ENCODE measurements at places on chromosomes 7 and 10. TPM values are rescaled to one million over a fixed set of nuclear protein-coding genes. Genes with fewer than 3 reads are reported as not detected.
A peak's percentile ranks its signal among the peaks of the same experiment; 100 is the strongest.

DNA sequence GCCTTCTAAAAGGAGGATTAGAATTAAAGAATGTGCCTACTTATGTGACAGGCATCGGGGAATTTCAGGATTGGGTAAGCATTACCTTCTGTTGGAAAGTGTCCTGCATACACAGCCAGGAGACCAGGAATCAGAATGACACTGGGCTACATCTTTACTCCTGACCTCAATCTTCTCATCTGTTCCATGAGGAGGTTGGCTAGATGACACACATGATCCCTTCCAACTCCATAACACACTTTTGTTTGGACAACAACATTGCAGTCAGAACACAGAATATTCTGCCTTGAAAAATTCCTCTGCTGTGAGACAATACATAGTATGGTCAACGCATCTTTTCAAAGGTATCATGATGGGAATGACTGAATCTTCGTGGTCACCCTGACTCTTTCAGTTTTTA is 1281.2 kb upstream of the SORCS1 start:
- H3K36me3 ChIP-seq = no peaks in the 10 kb centered on the region
- no peaks in the 10 kb centered on the region for H3K4me1 ChIP-seq
- no peak overlapping the region for H3K4me3 ChIP-seq
- no peaks in the 10 kb centered on the region for H3K27me3 ChIP-seq
- DNase-seq = no peak

GRCh38 chr7:83005410-83005809 is 157.3 kb downstream of the PCLO start:
- no peaks in the 10 kb centered on the region for H3K36me3 ChIP-seq
- H3K4me1 ChIP-seq = no peaks in the 10 kb centered on the region
- no peak overlapping the region for H3K27ac ChIP-seq
- H3K27me3 ChIP-seq = no peaks in the 10 kb centered on the region

- peak overlapping the region; percentile 99 for H3K27ac ChIP-seq
- peak; percentile 80 for DNase-seq
- no peaks in the 10 kb centered on the region for H3K27me3 ChIP-seq
- H3K4me3 ChIP-seq = no peak overlapping the region
- H3K36me3 ChIP-seq = no peaks in the 10 kb centered on the region
- peaks cover 46% of the 10 kb centered on the region for H3K4me1 ChIP-seq
These were observed 19.1 kb downstream of the DNAJB12 start for GRCh38 chr10:72335394-72336258.

GRCh38 chr10:104334965-104335650 is 3.2 kb downstream of the ITPRIP start:
- no peak overlapping the region for H3K27ac ChIP-seq
- no peaks in the 10 kb centered on the region for H3K36me3 ChIP-seq
- no peak for DNase-seq
- peaks cover 25% of the 10 kb centered on the region for H3K4me1 ChIP-seq
- H3K4me3 ChIP-seq = no peak overlapping the region
- H3K27me3 ChIP-seq = no peaks in the 10 kb centered on the region

DNA sequence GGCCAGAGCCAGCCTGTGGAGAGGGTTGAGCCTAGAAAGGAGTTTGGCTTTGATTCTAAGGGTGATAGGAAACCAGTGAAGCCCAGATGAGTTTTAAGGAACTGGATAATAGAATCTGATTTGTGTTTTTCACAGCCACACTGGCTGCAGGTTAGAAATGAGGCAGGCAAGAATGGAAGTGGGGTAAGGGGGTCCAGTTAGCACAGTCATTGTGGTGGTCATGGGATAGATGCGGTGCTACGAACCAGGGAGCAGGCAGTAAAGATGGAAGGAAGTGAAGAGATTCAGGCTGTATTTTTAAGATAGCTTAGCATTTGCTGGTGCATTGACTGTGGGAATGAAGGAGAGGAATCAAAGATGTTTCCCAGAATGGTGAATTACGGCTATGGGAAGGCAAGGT is 322.2 kb downstream of the LRMDA start:
- H3K4me3 ChIP-seq = no peak overlapping the region
- H3K4me1 ChIP-seq = peaks cover 6% of the 10 kb centered on the region
- DNase-seq = no peak
- no peaks in the 10 kb centered on the region for H3K27me3 ChIP-seq

DNA sequence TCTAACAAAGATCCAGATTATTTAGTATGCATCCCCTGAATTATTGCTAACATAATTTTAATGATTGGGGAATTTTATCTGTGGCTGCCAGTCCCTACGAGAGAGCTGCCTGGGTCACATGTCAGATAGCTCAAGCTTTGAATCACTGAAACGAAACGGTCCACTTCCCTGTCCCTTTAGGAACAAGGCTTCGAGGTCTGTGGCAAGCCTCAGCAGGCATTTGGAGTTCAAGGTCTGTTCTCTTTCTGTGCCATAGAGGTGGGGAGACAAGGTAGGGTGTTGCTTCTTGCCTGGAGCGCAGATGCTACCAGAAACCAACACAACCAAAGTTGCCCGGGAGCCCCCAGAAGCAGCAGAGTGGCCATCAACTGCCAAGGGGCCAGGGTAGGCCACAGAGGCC is 13.9 kb upstream of the SH2D4B start:
- no peaks in the 10 kb centered on the region for H3K36me3 ChIP-seq
- H3K4me1 ChIP-seq = no peaks in the 10 kb centered on the region
- H3K27ac ChIP-seq = no peak overlapping the region
- H3K4me3 ChIP-seq = no peak overlapping the region
- H3K27me3 ChIP-seq = no peaks in the 10 kb centered on the region
- no peak for DNase-seq

Gene LLCFC1
- not detected for total RNA-seq

DNA sequence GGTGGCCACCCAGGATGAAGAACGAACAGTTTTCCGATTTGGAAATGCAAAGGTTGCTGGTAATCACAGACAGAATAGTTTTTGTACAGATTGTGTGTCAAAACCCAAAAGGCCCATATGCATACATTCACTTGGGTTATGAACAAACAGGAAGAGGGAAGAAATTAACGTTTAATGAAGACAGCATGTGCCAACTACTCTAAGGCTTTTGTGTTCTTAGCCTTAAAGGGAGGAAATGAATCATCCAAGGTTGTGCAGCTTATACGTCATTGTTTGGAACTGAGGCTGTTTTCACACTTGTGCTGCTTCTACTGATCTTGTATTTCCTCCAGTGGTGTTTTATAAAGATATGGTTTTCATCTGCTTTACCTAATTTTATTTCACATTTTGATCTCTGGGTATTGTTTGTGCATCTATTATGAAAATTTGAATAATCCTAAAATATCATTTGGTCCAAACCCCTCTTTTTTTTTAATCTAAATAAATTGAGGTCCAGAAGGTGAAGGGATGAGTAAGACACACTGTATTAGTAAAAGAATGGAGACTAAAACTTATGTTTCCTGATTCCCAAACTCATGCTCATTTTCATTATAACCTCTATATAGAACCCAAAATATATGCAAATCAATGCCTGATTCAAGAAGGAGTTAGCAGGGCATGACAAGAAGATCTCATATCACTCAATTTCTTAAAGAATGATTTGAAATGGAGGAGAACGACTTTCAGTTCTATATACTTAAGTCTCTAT is 373.1 kb downstream of the THSD7A start:
- H3K27ac ChIP-seq = no peak overlapping the region
- H3K4me1 ChIP-seq = no peaks in the 10 kb centered on the region
- no peak for DNase-seq
- no peak overlapping the region for H3K4me3 ChIP-seq
- H3K27me3 ChIP-seq = no peaks in the 10 kb centered on the region

DNA sequence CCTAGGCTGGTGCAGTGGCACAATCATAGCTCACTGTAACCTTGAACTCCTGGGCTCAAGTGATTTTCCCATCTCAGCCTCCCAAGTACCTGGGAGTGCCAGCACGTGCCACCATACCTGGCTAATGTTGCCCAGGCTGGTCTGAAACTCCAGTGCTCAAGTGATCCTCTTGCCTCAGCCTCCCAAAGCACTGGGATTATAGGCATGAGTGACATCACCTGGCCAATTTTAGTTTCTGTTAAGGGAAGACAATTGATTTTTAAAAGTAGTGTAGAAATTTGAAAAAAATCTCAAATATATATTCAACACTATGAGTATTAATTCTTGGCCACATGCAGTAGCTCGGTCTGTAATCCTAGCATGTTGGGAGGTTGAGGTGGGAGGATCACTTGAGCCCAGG is 121.9 kb upstream of the RHEB start:
- DNase-seq = no peak
- no peak overlapping the region for H3K27ac ChIP-seq
- no peak overlapping the region for H3K4me3 ChIP-seq
- peaks cover 3% of the 10 kb centered on the region for H3K4me1 ChIP-seq
- no peaks in the 10 kb centered on the region for H3K36me3 ChIP-seq

- no peak overlapping the region for H3K4me3 ChIP-seq
- no peaks in the 10 kb centered on the region for H3K4me1 ChIP-seq
- H3K27me3 ChIP-seq = no peaks in the 10 kb centered on the region
- no peaks in the 10 kb centered on the region for H3K36me3 ChIP-seq
These were observed 126.5 kb downstream of the ICA1 start for GRCh38 chr7:8135417-8135816.

Gene CALML3
- not detected for total RNA-seq

DNA sequence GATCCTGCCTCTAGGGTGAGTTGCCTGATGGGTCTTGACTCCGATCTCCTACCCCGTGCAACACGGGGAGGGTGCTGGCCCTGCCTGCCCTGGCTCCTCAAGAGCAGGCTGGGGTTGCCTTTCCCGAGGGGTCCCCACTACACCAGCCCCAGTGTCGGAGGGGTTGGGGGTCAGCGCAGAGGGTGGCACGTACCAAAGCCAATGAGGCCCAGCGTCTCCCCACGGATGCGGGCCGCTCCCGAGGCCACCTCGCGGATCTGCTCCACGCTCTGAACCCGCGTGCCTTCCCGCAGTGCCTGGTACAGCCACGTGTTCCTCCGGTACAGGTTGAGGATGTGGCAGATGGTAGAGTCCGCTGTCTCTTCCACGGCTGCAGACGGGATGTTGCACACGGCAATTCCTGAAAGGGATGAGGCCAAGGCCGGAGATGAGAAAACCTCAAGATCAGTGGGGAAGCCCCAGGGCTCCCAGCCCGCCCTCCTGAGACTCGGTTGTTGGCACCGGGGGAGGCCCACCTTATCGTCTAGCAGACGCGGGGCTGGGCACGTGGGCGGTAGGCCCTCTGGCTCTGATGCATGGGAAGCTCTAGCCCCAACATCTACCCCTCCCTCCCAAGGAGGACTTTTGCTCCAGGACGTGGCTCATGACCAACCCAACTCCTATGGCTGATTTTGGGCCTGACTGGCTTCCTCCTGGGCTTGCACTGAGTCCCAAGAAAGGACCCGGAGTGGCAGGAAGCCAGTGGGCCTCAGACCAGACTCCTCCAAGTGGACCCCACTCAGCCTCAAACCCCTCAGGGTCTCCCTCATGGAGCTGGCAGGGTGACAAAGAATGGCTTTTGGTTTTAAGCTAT is 56.1 kb downstream of the ZRANB1 start:
- H3K36me3 ChIP-seq = no peaks in the 10 kb centered on the region
- peak overlapping the region; percentile 65 for H3K27ac ChIP-seq
- H3K4me1 ChIP-seq = peaks cover 39% of the 10 kb centered on the region
- no peak for DNase-seq

GRCh38 chr7:134254311-134254710 is 62.4 kb downstream of the SLC35B4 start:
- no peaks in the 10 kb centered on the region for H3K27me3 ChIP-seq
- no peak for DNase-seq
- no peak overlapping the region for H3K4me3 ChIP-seq
- H3K36me3 ChIP-seq = no peaks in the 10 kb centered on the region
- no peak overlapping the region for H3K27ac ChIP-seq

DNA sequence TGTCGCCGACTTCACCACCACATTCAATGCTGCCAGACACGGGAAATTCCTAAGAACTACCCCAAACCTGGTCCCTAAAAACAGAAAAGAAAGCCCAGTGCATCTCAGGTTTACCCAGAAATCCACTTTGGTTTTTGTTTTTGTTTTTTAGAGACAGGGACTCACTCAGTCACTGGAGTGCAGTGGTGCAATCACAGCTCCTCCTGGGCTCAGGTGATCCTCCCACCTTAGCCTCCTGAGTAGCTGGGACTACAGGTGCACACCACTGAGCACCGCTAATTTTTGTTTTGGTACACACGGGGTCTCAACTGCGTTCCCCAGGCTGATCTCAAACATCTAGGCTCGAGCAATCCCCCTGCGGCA is 22.8 kb downstream of the MAD1L1 start:
- H3K4me1 ChIP-seq = peaks cover 2% of the 10 kb centered on the region
- no peak overlapping the region for H3K4me3 ChIP-seq
- no peak for DNase-seq
- no peaks in the 10 kb centered on the region for H3K36me3 ChIP-seq
- no peak overlapping the region for H3K27ac ChIP-seq

DNA sequence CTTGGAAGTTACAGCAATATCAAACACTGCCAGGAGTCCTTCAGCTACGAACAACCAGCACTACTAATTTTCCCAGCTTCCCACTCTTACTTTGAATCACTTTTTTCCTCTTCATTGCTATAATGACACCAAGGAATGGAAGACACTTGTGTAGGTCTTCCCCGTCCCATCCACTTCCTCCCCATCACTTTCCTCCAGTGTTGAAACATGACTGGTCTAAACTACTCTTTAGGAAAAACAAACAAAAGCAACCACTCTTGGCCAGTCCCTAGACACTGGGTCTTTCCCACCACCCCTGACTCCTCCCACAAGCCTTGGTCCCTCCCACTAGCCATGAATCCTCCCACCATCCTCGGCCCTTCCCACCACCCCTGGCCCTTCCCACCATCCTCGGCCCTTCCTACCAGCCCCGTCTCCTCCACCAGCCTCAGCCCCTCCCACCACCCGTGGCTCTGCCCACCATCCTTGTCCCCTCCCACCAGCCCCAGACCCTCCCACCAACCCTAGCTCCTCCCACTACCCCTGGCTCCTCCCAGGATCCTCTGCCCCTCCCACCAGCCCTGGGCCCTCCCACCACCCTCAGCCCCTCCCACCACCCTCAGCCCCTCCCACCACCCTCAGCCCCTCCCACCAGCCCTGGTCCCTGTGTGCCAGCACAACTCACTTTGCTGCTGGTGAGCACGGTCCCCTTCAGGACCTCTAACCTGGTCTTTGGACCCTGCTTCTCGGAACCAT is 68.5 kb downstream of the CXCL12 start:
- no peak overlapping the region for H3K4me3 ChIP-seq
- H3K4me1 ChIP-seq = peaks cover 1% of the 10 kb centered on the region
- no peaks in the 10 kb centered on the region for H3K36me3 ChIP-seq
- H3K27ac ChIP-seq = no peak overlapping the region

- H3K36me3 ChIP-seq = no peaks in the 10 kb centered on the region
- no peaks in the 10 kb centered on the region for H3K27me3 ChIP-seq
- no peak overlapping the region for H3K4me3 ChIP-seq
- no peak overlapping the region for H3K27ac ChIP-seq
- DNase-seq = no peak
These were observed 14.6 kb downstream of the GSDME start for GRCh38 chr7:24742506-24743162.

- no peak overlapping the region for H3K27ac ChIP-seq
- peaks cover 6% of the 10 kb centered on the region for H3K27me3 ChIP-seq
- no peaks in the 10 kb centered on the region for H3K36me3 ChIP-seq
- peak overlapping the region; percentile 28 for H3K4me3 ChIP-seq
- H3K4me1 ChIP-seq = peaks cover 8% of the 10 kb centered on the region
These were observed 1.2 kb downstream of the CALY start for GRCh38 chr10:133335246-133336117.
